ENCODE measurements at places on chromosomes 7 and 10.
A peak's percentile ranks its signal among the peaks of the same experiment; 100 is the strongest.

DNA sequence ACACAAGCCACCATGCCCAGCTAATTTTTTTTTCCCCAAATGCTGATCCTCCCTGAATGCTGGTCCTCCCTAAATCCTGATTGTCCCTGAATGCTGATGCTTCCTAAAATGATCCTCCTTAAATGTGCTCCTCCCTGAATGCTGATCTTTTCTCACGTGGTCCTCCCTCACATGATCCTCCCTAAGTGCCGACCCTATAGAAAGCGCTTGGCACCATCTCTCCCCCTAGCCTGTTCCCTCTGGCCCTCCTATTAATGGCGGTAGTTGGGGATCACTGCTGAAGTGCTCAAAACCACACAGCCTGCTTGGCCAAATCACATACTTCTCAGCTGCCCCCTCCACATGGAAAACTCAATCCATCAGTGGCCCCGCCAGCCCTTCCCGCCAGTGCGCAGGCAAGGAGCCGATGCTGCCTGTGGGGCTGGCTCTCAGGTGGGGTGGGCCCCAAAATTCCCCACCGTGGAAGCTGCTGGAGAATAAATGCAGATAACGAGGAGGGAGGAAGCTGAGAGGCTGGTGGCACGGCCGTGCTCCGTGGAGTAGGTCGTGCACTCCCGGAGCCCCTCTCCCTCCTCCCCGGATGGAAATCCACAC lies 42.9 kb downstream of the COL26A1 start:
- no peak for DNase-seq

DNA sequence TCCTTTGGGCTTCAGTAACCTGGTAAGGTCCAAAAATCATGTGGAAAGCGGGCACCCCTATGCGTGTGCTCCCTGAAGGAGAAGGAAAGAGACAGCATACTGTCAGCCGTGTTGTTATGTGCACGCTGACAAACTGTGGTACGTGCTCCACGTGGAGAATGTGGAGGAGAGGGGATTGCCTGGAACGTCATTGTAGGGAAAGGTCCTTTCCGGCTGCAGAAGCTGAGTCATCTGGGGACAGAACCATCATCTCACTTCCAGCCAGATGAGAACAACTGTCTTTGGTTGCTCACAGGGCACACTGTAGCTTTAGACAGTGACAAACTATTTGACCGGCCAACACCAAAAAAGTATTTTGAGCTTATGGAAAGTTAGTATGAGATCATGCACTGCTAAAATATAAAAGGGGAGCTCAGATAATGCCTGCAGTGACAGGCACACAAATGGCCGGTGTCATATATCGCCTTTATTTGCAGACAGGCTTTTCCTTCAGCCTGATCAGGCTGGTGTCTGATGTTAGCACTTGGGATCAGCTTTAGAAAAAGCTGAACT lies 38.8 kb upstream of the GRB10 start:
- DNase-seq, result no peak

DNA sequence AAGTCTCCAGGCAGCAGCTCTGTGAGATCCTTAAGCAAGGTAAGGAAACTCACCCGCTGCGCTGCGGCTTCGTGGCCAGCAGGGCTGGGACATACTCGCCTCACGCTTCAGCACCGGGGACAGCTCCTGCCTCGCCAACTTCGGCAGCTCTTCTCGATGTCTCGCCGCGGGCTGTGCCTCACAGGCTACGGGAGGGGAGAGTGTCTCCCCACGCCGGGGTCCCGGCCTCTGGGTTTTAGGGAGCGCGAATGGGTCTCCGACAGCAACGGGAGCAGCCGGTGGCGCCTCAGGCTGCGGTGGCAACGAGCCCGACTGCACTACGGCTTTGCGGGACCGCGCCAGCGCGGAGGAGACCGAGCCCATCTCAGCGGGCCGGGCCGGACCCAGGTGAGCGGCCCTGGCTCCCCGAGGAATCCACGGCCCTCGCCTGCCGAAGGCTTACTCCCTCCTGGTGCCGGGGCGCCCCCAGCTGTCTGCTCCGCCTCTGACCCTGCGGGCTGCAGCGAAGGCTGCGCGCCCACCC lies 62.4 kb downstream of the LSM5 start:
- DNase-seq, result peak; percentile 1

- no peak for DNase-seq
These were observed 901.9 kb downstream of the LRMDA start for GRCh38 chr10:76333326-76333725.

All from CD14-positive monocyte (primary cell).